ENCODE measurements at places on chromosomes 16 and 17.

GRCh38 chr16:65624229-65624628 is 502.4 kb upstream of the CDH11 start:
- DNase-seq: no peak

DNA sequence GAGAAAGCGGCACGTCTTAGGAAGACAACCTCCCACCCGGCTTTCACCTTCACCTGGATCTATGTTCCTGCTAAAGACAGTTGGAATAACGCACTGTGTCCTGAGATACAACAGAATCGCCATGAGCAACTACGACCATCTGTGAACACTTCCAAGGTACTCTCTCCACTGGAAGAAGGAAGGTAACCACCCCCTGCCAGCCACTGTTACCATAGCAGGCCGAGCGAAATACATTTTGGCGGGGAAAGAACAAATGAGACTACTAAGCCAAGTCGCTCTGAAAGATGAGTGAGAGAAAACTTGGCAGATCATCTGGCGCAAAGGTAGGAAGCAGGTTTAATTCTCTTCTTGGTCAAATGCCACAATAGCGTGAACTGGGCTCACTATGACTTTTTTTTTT is 9.8 kb downstream of the CRK start:
- DNase-seq: no peak

- DNase-seq: no peak
Observed at GRCh38 chr17:59504821-59505220, 60.6 kb upstream of the DHX40 start.

GRCh38 chr16:23801378-23801777 is 34.4 kb upstream of the PRKCB start:
- peak; percentile 86 for DNase-seq

DNA sequence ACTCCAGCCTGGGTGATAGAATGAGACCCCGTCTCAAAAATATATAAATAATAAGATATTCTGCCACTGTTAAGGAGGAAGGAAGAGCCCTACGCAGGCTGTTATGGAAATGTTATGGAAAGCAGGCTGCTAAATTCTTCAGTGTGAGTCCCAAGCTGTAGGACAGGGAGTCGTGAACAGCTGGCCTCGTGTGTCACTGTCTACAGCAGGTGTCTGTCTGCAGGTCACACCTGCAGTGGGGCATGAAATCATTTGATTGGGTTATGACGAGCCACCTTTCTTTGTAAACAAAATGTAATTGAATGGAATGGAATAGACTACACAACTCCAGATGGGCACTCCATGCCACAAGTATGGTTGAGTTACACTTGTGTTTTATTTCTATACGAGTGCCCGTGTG is 15.6 kb upstream of the LITAF start:
- DNase-seq: no peak

DNA sequence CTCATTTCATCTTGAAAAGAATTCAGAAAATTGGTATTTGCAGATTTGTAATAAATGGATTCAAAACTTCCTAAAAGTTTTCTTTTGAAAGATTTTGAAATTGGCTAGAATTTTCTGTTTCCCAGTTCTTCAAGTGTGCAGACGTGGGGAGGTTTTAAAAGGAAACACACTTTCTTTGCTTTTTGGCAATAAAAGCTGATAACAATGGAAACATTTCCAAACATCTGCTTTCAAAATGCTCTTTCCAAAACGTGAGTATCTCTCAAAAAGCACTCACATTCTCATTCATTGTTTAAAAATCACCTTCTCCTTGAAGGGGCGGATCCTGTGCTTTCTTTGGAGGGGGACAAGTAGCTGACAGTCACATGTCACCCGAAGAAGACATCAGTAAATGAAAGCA is 8.6 kb upstream of the GSG1L start:
- no peak for DNase-seq

DNA sequence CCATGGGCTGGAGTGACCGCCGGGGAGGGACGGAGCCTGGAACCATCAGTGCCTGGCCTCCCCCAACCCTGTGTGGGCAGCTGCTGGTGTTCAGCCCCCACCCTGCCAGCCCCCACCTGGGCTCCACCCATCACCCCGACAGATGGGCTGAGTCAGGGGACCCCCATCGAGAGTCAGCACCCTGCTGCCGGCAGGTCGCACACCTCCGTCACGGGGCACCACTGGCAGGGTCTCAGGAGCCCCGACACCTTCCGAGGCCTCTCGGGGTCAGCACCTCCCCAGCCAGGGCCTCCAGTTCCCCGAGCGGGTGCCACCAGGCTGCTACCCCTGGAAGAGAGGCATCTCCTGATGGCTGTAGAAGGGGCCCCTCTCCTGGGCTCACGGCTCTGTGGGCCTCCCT is 38.3 kb upstream of the ACSF3 start:
- DNase-seq: no peak

DNA sequence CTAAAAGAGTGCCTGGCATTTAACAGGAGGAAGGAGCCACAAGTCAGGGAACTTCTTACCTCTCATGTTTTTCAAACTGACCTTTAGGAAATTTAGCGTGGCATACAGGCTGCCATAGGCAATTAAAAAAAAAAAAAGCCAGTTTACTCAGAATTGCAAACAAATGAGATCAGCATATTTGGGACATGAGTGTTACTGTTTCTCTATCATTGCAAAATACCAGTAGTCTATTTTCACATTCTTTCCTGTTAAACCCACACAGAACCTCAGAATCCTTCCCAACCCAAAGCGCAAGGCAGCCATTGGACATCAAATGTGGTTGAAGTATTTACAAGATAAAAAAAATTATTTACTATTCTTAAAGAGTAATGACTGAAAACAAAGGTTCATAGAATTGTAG is 366.4 kb upstream of the DYNLRB2 start:
- DNase-seq: no peak

DNA sequence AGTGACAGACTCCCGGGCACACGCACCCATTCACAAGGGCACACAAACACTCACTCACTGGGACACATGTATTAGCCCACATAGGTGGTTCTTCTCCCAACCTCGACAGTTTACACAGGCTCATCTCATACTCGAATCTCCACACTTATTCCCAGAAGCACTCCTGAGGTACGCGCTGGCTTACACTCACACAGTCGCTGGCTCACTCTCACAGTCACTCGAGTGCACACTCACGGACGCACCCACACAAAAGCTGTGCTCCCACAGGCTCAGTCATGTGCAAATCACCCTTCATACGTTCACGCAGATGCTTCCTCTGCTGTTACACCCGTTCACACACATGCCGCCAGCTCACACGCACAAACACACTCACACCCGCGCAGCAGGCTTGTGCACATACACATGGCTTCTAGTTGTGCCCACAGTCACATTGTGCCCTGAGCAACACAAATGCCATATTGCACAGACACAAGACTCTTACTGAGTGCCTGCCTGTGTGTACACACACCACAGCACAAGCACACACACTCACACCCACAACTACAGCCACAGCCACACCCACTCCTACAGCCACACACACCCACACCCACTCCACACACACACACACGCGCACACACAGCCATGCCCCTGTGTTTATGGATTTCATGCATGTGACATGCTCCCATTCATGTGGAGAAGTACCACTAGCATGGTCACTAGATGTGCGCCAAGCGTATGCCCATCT is 8.4 kb upstream of the PRR29 start:
- no peak for DNase-seq

GRCh38 chr17:29619251-29619650 is 3.5 kb downstream of the CORO6 start:
- no peak for DNase-seq

- no peak for DNase-seq
Observed at GRCh38 chr17:76441686-76442340, 11.1 kb downstream of the UBE2O start.

GRCh38 chr17:42844271-42844670 is at the start of gene AOC2:
TSS of gene AOC2 (plus strand) at chr17:42844580. CDS start at chr17:42844627, 47 bp downstream.
- DNase-seq: no peak

DNA sequence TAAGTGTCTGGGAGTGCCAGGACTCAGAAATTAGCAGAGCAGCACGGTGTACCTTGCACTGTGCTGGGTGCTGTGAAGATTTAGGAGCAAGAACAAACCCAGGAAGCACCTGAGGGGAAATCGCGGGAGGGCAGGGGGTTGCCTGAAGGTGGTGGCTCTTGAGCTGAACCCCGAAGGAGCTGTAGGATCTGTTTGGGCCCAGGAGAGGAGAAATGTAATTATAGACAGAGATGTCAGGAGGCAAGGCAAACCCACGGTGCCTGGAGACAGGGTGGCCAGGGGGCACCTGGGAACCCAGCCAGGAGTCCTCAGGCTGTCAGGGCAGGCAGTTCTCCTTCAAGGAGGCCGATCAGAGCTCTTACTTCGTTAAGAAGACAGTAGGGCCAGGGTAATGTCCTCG is 109.1 kb downstream of the C16orf78 start:
- DNase-seq: no peak

DNA sequence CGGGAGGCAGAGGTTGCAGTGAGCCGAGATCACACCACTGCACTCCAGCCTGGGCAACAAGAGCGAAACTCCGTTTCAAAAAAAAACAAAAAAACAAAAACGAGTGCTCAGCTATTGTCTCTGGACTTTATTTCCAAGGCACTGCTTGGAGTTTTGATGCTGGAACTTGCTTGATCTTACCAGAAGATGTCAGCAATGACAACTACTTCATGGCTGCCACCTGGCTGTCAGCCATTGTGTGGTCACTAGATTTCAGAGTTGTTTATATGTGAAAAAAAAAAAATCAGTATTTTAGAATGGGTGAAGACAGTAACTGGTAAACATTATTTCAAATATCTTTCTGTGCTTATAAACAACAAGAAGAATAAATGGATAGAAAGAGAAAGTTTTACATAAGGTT is 26.3 kb upstream of the OR4D1 start:
- DNase-seq: no peak

DNA sequence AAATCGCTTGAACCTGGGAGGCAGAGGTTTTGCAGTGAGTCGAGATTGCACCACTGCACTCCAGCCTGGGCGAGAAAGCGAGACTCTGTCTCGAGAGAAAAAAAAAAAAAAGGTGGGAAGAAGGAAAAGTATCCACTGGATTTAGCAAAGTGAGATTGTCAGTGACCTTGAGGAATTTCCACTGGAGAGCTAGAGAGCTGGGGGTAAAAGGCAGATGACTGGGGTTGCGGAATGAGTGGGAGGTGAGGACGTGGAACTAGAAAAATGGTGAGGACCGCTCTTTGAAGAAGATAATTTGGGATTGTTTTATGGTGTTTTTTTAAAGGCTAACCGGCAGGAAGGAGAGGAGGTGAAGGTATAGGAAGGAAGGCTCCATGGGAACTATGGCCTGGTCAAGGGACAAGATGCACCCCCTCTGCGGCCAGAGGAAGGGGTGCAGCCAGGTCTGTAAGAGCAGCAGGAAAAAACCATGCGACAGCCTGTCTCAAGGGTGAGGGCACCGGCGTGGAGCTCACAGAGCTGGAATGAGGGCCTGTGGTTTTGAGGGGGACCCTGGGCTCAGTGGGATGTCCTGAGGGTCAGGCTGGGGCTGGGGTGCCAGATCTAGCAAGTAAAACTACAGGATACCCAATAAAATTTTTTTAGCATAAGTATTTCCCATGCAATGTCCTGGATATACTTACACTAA is 694 bp upstream of the MLST8 start:
- DNase-seq: no peak

DNA sequence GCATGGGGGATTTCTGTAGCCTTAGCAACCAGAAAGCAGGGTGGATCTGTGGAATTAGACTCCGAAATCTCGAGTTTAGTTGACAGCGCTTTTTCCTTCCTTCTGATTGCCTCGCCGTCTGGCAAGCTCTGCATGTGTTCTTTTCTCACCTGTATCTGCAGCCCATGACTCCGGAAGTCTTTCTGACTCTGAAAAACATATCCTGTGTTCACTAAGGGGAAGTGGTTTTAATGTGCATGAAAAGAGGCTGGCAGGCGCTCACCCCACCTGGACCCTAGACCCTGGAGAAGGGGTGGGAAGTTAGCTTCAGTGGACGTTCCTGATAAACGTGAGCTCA is 158.5 kb downstream of the RPTOR start:
- no peak for DNase-seq

DNA sequence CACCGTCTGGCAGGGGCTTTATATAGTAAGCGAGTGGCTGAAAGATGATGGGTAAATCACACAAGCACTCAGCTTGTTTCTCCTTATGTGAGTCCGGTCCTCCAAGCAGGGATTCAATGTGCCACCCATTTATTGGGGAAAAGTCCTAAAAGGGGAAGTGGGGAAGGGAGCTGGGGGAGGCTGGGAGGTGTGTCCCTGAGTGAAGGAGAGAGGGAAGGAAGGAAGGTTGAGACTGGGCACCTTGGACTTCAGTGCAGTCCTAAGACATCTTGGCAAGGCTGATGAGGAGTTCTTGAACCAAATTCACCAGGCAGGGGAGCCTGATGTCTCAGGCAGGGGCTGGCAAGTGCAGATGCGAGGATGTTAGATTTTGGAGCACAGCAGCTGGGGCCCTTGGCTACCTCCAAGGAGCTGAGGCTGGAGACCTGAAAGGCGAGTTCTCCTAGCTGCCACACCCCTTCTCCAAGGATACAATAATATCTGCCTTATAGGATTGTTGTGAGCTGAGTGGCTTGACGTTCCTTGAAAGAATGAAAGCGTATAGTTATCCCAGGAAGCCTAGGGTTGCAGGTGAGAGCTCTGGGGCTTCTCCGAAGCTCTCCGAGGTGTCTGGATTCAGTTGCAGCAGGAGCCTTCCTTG is 23.0 kb upstream of the CYLD start:
- DNase-seq: no peak

DNA sequence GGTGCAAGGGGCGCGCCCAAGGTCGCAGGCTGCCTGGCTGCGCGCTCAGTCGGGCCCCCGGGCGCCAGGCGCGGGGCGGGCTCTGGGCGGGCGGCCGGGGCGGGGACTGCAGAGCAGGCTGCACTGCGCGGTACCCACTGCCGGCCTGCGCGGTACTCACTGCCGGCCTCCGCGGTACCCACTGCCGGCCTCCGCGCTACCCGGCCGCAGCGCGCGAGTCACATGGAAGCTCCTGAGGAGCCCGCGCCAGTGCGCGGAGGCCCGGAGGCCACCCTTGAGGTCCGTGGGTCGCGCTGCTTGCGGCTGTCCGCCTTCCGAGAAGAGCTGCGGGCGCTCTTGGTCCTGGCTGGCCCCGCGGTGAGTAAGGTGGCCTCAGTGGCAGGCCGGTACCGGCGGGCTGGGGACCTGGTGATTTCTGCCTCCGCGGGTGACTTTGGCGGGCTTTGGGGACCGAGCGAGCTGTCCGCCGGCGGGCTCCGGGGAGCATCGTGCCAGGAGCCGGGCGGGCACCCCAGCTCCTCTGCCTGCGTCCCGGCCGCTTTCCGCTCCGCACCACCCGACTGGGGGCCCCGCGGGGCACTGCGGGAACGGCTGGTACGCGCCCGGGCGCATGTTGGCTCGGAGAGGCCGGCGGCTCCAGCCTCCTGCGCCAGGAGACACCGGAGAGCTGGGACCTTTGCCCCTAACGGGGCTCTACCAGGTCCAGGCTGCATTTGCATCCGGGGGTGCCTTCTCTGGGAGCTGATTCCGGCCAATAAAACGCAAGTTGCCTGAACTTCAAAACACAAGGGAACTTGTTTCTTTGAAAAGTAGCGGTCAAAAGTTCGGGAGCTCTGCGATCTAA is at the start of gene SLC47A1:
Gene SLC47A1 (plus strand): TSS at position 137 of the 844 bp plus-strand sequence. CDS start 86 bp downstream, at position 223.
- DNase-seq: peak; percentile 23

DNA sequence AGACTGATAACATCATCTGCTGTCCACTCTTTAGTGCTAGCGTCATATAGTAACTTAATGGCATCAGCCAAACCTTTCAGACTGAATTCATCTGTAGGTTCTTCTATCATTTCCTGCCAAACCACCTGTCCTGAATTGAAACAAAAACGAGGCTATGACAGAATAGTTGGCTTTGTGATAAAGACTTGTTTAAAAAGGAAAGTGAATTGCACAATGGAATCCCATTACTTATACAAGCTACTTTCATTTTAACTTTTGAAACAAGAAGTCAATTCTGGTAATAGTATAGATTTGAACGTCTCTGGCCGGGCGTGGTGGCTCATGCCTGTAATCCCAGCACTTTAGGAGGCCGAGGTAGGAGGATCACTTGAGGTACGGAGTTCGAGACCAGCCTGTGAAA is 18.2 kb downstream of the LASP1NB start:
- no peak for DNase-seq
